ENCODE measurements at places on chromosomes 1 and 21.

DNA sequence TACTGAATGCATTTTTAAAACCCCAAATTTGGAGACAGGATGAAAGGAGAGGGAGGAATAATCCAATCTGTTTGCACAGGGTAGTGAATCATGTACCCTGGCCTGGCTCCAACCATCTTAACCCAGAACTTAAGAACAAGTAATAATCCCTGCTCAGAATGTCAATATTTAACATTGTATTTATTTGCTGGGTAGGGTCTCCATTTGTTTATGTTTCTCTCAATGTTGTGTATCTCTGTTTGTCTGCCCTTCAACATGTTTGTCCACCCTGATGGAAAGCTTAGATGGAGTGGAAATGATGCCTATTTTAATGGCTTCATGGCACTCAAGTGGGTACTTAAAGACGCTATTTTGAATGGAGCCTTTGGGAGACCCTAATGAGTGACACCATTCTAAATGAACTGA lies 54.4 kb upstream of the CDC42BPA start:
- DNase-seq = peak; percentile 72

GRCh38 chr1:99619583-99619982 lies 26.3 kb upstream of the PALMD start:
- no peak for DNase-seq

GRCh38 chr1:115882913-115883902 lies 42.3 kb upstream of the NHLH2 start:
- DNase-seq = no peak

DNA sequence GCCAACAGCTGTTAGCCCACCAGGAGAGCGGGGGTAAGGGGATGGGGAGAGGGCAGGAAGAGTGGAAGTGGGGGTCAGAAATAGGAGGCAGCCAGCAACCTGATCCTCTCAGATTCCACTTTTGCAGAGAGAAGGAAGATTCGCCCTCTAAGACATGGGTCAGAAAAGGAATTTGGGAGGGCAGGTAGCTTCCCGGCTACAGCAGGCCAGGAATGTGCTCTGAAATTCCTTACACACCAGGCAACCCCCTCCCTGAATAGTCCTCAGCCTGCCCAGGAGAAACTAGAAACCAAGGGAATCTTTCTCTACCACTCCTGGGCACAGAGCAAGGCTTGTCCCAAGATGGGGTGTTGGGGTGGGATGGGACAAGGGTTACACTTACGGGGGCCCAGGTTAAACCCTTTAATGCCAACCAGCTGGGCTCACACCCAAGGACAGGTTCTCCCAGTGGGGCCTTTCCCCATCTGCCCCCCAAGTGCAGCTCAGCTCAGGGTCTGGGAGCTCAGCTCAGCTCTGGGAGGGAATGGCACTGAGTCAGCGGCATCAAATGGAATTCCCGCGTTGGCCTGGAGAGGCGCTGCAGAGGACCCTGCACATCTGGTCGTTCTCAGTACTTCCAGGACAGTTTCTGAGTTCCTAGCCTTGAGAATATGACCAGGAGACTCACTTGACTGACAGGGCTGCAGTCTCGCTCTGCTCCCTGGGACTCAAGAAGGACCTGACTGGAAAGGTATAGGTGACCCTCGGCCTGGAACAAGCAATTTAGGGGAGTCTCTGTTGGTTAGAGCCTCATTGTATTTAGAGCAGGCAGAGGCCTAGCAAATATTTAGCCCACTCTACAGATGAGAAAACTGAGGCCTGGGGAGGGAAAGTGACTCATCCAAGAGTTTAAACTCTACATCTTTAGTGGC lies 761 bp downstream of the TNNT2 start:
- DNase-seq = peak; percentile 45

DNA sequence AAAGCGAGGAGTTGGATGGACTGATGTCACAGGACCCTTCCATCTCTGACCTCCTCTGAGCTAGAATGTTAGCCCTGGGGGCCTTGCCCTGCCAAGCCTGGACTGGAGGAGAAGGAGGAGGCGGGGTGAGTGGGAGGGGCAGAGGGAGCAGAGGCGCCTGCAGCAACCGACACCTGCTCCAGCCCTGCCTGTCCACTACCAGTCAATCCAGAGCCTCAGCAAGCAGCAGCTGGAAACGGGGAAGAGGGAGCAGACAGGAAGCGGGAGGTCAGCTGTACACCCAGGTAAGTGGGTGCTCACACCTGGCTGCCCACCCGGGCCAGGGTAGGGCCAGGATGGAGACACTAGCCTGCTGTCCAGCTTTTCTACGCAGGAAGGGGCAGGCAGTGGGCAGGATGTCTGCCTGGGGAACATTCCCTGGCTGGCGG lies at the start of gene IGFN1:
IGFN1 (plus strand) TSS at position 201 of the 428 bp plus-strand sequence. CDS start 2,470 bp downstream, outside the sequence.
- DNase-seq = no peak

- no peak for DNase-seq
Observed at GRCh38 chr1:9233942-9234222, 692 bp upstream of the H6PD start.

DNA sequence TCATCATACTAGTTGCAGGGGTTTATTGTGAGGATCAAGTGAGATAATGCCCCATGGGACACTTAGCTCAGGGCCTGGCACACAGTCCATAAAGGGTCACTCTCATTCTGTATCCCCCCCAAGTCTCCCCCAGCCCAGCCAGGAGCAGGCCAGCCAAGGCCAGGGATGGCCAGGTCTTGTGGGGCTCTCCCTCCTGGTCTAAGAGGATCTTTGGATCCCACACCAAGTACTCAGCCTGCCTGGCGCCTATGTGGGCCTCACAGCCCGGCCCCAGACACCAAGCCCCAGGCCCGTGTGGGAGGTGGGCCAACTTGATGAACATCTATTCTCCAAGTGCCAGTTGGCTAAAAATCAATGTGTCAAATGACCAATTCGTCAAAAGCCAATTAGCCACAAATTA lies 117.8 kb downstream of the GLIS1 start:
- no peak for DNase-seq

GRCh38 chr1:205416322-205416721 lies 5.5 kb downstream of the LEMD1 start:
- DNase-seq = no peak

GRCh38 chr1:233090746-233091494 lies 140.5 kb downstream of the NTPCR start:
- no peak for DNase-seq

GRCh38 chr1:230340526-230341161 lies 85.5 kb downstream of the PGBD5 start:
- DNase-seq = no peak

DNA sequence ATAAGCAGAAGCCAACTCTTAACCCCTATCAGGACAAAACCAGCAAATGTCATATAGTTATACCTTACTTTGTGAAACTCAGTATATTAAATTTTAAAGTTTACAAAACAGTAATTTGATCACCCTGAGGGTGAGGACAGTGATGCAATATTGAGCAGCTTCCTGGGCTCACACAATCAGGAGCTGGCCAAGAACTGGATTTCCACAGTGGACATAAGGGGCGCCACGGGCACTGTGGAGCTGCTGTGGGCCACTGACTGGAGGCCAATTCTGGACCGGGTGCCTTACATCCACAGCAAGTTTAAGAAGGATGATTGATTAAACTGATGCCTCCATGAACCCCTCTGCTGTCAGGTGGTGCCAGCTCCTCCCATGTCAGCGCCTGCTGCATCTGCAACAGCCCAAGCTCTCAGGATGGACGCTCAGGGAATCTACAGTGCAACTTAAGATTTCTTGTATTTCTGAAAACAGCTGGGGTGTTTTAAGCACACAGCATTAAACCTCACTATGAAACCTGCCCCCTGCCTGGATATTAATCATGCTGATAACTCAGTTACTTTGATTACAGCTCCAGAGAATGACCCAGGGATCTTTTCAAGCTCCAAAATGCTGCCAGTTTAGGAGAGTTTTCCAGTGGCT lies 55.9 kb downstream of the TOR3A start:
- no peak for DNase-seq

DNA sequence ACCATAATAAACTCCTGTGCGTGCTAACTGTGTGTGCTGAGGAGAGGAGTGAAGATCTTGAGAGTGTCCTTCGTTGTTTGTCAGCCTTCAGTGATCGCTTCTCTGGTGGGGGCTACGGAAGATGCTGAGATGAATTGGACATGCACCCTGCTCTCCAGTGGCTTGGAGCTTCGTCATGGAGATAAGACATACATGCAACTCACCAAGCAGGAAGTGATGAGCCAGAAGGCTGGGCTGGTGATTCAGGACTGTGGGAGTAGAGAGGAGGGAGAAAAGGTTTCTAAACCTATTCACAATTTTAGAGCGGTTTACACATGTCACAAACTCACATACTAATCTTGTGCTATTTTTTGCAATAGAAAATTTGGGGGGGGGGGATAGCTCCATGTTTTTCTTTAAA lies 128.9 kb upstream of the ADAR start:
- peak; percentile 47 for DNase-seq
